Common myeloid progenitor, CD34-positive (primary cell): ENCODE measurements at places on chromosomes 16 and 17.

- no peak for DNase-seq
Measured at GRCh38 chr16:57324749-57325148, 33.8 kb upstream of the CCL22 start.

- peak; percentile 41 for DNase-seq
Measured at GRCh38 chr16:89422527-89422904, 67.8 kb downstream of the ANKRD11 start.

DNA sequence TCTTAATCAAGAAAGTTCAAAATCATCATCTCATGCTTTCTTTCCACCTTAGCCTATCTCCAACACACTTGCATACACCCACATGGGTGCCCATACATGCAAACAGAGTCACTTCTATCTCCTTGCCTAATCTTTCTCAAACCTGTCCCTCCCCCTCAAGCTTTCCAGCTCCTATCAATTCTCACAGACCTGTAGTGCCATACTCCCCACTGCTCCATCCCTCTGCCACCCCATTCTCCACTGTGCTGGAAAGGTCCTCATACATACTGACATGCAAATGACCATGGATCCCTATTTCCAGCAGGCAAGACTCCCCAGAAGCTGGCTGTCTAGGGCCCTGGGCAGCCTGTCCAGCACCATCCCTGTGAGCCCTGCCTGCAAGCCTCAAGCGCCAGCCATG, 320.4 kb upstream of the CCL2 start:
- DNase-seq: no peak

- DNase-seq: peak; percentile 40
Measured at GRCh38 chr17:7673239-7673638, 14.1 kb downstream of the TP53 start.

DNA sequence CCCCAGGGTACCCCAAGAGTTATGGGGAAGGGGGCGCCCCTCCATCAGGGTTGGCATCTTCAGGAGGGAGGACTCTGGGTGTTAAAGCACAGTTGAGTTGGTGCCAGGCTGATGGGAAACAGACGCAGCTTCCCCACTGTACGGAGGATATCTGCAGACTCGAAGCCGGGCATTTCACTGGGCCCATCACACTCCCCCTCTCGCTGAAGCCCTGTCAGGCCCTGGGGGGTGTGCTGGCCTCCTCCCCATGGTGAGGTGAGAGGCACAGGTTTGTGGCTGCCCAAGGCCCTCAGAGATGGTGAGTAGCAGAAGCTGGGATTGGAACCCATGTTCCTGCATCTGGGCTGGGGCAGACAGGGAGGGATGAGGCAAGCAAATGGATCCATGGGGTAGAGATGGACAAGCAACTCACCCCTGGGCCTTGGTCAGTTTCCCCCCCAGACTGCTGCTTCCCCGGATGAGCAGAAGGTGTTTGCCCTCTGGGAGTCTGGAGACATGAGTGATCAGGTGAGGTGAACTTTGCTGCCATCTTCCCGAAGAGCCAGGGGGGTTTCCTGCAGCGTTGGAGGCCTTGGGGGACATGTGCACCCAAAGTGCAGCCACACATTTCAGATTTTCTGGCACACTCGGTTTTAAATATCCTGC, 31.0 kb downstream of the POLR3E start:
- no peak for DNase-seq

- no peak for DNase-seq
Measured at GRCh38 chr17:63279498-63280230, 166.4 kb downstream of the CYB561 start.

DNA sequence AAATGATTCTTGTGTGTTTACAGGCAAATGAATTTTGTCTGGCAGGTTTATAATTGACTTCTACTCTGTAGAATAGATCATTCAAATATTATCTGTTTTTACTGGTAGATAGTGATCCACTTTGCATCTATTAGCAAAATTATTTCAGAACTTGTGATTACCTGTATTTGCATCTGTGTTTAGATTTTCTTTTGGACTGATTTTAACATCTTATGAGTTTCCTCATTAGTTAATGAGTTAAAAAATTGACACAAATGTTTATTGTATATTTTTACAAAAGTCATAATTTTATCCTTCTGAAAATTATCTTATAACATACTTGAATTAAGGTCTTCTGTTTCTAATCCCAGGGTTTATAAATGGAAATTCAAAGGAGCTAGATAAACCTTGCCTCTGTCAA, 132.0 kb upstream of the KCNJ16 start:
- DNase-seq: no peak

DNA sequence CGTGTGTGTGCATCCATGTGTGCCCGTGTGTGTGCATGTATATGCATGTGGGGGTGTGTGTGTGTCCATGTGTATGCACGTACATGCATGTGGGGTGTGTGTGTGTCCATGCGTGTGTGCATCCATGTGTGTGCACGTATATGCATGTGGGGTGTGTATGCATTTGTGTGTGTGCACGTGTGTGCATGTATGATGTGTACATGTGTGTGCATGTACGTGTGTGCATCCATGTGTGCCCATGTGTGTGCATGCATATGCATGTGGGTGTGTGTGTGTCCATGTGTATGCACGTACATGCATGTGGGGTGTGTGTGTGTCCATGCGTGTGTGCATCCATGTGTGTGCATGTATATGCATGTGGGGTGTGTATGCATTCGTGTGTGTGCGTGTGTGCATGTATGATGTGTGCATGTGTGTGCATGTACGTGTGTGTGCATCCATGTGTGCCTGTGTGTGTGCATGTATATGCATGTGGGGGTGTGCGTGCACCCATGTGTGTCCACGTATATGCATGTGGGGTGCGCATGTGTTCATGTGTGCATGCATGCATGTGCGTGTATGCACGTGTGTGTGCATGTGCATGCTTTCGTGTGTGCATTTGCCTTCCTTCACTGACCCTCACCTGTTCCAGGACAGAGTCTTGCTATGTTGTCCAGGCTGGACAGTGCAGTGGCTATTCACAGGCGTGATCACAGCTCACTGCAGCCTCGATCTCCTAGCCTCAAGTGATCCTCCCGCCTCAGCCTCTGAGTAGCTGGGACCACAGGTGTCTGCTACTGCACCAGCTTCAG, 129.6 kb upstream of the TNRC6C start:
- no peak for DNase-seq

GRCh38 chr17:38799501-38800236, at the start of gene PIP4K2B:
Gene PIP4K2B, minus strand, starts transcription at chr17:38799556. Its CDS starts 132 bp downstream, at chr17:38799424.
- DNase-seq: peak; percentile 98

DNA sequence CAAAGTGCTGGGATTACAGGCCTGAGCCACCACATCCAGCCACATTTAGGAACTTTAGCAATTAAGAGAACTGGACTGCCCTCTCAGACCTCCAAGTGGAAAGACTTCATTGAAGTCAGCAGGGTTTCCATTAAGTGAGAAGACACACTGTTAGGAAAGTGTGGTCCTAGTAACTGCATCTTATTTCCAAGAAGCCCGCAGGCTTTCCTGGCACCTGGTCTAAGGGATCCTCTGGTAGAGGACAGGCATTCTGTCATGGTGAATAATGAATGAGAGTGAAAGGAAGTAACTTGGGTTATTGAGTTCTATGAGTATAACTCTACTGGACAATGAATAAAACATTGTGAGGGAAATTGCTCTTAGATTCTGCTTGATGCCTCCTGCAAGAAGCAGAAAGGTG, 14.1 kb downstream of the C17orf75 start:
- DNase-seq: no peak

GRCh38 chr16:14409563-14409962, 220.5 kb downstream of the PARN start:
- DNase-seq: no peak

GRCh38 chr17:74603037-74603635, 11.1 kb upstream of the CD300LD start:
- no peak for DNase-seq

GRCh38 chr17:29007456-29007855, 1.6 kb upstream of the SEZ6 start:
- no peak for DNase-seq

DNA sequence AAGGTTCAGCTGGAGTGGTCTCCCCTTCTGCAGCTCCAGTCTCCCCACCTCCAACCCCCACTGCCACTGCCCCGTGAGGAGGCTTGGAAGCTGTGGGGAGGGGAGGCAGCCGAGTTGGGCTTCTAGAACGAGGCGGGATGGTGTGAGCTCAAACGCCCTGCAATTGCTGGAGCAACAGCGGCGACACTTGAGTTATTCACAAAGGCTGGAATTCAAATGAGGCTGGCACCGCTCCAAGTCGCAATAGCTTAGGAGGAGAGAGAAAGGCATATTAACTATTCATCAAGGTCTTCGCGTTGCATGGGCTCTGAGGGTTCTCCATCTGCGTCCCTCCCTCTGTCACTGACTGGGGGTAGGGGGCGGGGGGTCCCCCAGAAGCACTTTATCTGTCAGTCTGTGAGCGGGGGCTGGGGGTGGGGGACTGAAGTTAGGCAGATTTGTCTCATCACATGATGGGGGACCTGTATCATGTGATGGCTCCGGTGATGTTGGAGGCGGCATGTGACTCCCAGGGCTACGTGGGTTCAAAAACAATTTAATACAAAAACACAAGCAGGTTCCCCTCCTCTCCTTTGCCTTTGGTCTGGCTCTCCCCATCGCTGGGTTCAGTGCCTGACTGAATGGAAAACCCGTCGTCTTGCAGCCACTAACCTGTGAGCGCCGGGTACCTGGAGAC, 70.5 kb downstream of the RBBP6 start:
- DNase-seq: peak; percentile 46

GRCh38 chr17:6701719-6702118, 11.4 kb downstream of the SLC13A5 start:
- peak; percentile 51 for DNase-seq

DNA sequence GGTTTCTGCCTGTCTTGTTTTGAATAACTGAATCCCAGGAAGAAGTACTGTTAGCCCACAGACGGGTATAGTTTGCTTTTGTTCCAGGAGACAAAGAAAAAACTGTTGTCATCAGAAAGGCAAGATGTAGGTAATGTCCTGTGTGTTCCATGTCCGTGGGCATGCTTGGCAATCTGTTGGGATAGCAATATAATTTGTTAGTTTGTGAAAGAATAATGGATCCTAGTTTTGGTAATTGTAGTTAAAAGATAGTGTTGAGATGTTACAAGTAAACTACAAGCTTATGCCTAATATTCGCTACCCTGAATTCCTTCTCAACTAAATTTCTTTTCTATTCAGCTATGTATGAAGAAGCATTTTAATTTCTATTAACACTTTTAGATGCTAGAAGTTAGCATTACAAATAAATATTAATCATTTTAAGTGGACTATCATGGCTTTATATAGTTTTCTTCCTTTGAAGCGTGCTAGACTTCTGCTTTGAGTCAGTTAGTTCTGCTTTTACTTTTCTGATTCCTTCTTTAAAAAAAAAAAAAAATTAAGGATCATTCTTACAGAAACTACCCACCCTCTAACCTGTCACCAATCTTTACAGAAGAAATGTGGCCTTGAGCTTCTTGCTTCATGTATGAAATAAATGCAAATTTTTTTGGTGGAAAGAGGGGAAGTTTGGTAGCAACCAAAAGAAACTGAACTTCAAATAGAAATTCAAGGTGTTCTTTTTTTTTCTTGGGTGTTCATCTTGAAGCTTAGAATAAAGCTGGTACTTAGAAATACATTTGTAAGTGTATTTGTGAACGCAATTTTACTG, 2.4 kb downstream of the EVI2A start:
- DNase-seq: peak; percentile 87

- DNase-seq: no peak
Measured at GRCh38 chr17:74558882-74559519, 8.3 kb downstream of the CD300H start.

- no peak for DNase-seq
Measured at GRCh38 chr16:73890186-73891128, 406.2 kb upstream of the PSMD7 start.

GRCh38 chr17:27919079-27919478, 25.9 kb upstream of the LYRM9 start:
- no peak for DNase-seq

- no peak for DNase-seq
Measured at GRCh38 chr16:71254832-71255525, 24.5 kb upstream of the HYDIN start.

GRCh38 chr17:3894911-3895343, 2.1 kb upstream of the CAMKK1 start:
- no peak for DNase-seq

DNA sequence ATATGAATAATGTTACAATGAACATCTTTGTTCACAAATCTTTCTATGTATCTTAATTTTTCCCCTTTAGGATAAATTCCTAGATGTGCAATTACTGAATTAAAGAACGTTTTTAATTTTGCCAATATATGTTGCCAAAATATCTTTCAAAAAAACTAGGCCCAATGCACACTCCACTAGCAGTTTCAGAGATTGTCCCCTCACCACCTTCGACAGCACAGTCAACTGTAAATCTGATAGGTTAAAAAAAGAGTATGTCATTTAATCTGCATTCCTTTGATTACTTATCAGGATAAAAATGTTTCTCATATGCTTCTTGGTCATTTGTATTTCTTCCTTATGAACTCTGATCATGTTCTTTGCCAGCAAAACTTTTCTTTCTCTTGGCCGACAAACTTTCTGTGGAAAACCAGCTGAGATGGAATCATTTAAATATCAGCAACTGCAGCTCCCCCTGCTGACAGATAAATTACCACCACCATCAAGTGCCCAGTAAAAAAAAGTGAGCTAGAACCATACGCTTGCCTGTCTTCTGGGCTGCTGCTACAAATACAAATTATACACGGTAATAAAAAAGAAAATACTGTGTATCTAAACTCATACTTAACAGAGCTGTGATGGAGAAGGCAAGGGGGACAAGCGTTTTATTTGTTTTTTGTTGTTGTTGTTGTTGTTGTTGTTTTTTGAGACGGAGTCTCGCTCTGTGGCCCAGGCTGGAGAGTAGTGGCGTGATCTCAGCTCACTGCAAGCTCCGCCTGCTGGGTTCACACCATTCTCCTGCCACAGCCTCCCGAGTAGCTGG, 19.6 kb upstream of the KANSL1 start:
- DNase-seq: peak; percentile 82

DNA sequence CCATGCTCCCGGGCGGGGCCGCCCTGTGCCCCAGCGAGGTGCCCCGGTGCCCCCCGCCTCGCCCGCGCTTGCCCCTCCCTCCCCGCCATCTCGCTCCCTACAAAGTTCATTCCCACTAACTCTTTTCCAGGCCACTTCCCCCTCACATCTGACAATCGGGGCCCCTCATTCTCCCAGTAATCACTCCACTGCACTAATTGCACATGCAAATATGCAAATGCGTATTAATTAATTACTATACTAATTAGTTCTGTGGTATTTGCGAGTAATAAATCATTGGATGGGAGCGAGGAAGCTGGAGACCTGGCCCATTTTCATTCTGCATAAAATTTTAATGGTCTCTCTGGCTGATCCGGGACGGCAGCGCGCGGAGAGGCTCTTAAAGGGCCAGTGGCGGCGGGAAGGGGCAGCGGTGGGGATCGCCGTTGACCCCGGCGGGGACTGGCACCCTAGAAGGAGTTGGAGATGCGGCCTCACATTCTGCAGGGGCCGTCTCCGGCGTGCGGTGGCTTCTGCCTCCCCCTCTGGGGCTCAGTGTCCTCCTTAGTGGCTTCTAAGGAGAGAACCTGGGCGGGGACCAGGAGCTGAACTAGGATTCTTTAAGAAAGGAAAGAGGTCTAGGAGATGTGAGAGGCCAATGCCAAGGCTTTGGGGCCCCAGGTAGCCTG, 8.4 kb upstream of the PPP1R1B start:
- no peak for DNase-seq

DNA sequence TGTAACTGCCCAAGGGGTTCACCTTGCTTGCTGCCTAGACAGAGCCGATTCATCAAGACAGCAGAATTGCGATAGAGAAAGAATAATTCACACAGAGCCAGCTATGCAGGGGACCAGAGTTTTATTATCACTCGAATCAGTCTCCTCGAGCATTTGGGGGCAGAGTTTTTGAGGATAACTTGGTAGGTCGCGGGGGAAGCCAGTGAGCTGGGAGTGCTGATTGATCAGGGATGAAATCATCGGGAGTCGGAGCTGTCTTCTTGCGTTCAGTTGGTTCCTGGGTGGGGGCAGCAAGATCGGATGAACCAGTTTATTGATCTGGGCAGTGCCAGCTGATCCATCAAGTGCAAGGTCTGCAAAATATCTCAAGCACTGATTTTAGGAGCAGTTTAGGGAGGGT, 9.1 kb downstream of the ITGAM start:
- no peak for DNase-seq
